ENCODE measurements at places on chromosomes 5 and 9.

DNA sequence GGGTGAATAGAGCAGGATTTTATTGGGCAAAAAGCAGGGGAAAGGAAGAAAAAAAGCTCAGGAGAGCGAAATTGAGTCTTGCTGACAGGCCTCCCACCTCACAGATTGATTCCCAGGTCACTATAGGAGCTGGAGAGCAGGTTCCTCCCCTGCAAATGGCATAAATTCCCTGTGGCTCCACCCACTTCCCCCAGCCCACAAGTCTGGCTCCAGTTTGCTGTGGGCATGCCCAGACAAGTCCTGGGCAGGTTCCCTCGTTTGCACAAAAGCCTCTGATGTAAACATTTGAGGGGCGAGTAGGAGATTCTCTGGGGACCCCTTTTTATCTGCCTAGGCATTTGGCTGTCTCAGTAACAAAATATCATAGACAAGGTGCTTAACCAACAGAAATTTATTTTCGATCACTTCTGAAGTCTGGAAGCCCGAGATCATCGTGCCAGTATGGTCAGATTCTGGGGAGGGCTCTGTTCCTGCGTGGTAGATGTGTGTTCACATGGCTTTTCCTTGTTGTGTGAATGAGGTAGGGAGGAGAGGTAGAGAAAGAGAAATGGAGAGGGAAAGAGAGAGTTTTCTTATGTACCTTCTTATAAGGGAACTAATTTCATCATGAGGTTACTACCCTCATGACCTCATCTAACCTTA, 614.5 kb downstream of the MAT2B start:
- peak; percentile 5 for DNase-seq

DNA sequence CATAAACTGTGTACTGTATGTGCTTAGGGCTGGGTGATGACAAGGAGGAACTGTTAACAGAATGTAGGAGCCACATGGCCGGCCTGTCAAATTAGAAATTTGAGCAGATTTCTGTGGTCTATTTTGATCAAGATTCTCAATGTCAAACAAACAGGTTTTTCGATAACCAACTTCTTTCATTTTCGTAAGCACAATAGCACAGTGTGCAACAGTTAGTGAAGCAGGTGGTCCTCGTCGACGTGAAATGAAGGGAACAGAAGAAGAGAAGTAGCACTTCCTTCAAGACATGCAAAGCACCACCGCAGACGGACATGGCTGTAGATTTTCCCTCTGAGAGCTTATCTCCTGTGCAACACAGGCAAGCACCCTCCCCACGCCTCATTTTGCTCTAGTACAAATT, 252.1 kb downstream of the CRB2 start:
- DNase-seq = no peak

DNA sequence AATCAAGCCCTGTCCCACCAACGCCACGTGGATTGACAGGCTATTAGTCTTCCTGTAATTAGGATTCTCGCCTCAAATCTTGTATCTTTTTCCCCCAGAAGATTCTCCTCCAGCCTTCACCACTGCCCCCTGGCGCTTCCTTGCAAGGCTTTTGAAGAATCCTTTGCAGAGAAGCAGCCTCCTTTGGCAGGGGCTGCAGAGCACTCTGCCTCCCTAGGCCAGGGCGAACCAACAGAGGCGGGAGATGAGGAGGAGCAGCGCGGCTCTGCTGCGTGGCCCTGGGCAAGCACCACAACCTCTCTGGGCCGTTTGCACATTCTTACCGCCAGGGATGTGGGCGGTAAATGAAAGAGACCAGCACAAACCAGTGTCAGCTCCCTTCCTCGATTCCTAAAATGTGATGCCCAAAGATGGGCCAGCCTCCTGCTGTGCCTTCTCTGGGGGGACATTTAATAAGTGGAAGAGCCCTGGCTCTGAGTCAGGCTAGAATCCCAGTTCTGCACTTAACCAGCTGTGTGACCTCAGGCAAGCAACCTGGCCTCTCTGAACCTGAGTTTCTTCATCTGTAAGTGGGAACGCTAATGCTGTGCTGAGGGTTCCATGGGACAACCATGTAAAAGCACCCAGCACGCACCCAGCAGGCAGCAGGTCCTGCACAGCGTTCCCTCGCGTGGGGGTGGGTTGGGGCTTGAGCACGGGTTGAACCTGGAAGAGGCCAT, 128.6 kb downstream of the KCNIP1 start:
- no peak for DNase-seq

GRCh38 chr9:98038958-98039357, 17.6 kb upstream of the NANS start:
- no peak for DNase-seq

DNA sequence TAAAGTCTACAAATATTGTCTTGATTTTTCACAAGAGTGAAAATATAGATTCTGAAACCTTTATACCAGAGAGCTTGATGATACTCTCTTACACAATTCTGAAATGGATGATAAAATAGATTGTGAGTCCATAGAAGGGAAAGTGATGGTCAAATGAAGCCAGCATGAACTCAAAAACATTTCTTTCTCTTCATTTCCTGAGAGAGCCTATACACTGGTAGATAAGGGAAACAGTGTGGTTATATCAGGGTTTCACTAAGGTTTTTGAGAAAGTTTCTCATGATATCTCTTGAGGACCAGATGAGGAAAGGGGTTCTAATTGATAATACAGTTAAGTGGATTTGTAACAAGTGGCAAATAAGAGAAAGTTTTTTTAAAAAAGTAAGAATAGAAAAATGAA, 254.1 kb downstream of the PJA2 start:
- DNase-seq = no peak

- DNase-seq = no peak
Measured at GRCh38 chr9:70462300-70462699, 47.8 kb upstream of the KLF9 start.

DNA sequence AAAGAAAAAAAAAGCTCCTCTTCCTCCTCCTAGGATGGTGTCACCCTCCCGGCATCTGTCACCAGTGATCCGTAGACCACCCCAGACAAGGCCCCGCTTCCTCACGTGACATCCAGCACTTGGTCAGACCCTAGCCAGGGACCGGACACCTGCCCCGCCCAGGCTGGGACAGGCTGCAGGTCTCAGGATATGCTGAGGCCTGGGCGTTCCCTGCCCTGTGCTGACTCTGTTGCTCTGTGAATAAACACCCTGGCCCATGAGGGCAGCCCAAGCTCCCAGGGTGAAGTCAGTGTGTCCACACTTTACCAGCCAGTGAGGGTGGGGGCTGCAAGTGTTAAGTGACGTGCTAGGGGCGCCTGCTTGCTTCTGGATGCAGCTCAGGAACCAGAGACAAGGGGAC, 5.6 kb downstream of the EDF1 start:
- DNase-seq = no peak

GRCh38 chr5:34491251-34491620, 164.9 kb upstream of the RAI14 start:
- DNase-seq = no peak

- DNase-seq = no peak
Measured at GRCh38 chr5:171954721-171955120, 51.7 kb downstream of the FBXW11 start.

- DNase-seq = no peak
Measured at GRCh38 chr9:68951879-68952659, 61.8 kb downstream of the PRKACG start.

DNA sequence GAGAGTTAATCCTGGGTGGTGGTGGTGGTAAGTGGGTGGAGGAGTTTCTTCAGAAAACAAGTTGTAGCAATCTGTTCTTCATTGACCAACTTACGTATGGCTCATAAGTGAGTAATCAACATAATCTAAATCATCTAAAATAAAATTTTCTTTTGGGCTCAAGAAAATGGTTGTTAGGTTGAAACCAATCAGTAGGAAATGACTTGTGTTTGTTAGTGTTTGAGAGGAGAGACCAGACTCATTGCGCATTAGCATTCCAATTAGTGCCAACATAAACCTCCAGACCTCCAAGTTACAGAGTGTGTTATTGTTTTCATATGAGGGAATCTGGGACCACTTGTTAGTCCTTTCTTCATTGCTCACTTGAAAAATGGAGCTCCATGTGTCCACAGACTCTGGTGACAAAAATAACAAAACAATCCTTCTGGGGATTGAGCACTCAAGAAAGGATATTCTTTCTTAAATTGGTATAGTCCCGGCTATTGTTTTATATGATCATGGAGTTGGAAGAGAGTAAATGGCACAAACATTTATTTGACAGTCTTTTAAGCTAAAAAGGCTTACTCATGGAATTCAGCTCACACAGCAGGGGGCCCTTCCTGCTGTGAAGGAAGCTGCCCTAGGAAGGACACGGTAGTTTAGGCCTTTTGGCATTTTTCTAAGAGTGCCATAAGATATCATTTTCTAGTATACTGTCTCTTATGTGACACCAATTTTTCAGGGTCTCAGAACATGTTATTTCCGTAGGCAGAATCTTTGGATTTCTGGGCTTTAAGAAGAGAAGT, 441.1 kb downstream of the EBF1 start:
- DNase-seq = no peak

DNA sequence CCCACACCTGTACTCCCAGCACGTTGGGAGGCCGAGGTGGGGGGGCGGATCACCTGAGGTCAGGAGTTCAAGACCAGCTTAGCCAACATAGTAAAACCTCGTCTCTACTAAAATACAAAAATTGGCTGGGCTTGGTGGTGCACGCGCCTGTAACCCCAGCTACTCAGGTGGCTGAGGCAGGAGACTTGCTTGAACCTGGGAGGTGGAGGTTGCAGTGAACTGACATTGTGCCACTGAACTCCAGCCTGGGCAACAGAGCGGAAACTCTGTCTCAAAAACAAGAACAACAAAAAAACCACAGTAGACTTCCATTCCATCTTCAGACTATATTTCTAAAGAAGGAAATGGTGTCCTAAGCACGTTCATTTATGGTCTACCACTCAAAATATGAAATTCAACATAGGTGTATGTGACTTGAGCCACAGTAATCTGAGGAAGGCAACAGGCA, 14.2 kb upstream of the SERINC5 start:
- DNase-seq = no peak

DNA sequence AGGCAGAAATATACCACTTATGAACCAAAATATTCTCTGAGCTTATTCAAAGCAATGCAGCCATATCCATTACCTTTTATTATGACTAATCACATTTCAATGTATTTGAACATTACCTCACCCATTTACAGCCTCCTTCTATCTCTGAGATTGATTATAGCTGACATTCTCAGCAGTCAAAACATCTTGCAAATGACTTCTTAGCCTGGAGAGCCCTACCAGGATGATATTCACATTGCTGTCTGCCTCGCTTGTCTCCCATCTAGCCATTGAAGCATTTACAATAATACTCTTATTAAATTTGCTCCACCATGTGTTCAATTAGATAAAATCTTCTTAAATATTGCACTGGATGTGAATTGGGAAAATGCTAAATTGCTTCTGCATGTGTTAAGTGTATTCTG, 1879.9 kb upstream of the ACO1 start:
- no peak for DNase-seq

GRCh38 chr5:180179442-180180420, 29.3 kb downstream of the RASGEF1C start:
- no peak for DNase-seq

GRCh38 chr9:117182046-117182445, 232.8 kb downstream of the ASTN2 start:
- no peak for DNase-seq

GRCh38 chr5:74570250-74570649, 70.3 kb downstream of the ENC1 start:
- no peak for DNase-seq

DNA sequence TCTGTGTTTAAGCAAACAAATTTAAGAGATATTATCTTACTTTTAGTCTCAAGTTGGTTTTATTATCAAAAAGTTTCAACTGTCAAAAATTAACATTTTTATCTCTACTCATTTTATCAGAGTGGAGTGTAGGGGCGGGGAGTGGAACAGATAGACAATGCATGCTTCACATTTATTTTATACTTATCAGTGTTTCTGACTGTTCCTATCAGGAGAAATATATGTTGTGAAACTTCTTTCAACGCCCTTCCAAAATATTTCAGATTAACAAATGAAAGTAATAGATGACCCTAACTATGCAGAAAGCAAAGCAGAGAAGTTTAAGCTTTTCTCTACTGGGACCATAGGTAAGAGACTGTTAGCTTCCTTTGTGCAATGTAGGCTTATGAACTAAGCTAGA, 44.9 kb upstream of the MAST4 start:
- DNase-seq = no peak

DNA sequence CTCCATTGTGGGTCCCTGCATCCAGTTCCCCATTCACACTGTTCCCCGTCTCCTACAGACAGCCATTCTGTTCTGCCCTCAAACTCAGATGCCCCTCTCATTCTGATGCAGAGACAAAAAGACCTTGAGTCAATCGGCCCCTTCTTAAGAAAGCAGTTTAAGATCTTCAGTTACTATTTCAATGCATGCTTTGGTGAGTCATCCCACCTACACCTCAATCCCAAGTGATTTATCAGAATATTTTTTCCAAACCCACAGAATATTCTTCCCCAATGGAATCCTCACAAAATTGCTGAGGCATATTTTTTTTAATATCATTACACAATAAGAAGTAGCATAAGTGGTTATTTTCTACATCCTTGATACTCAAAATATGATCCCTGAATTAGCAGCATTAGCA, 92.4 kb upstream of the SLC1A1 start:
- DNase-seq = no peak

GRCh38 chr5:102747386-102748166, 7.5 kb upstream of the PAM start:
- no peak for DNase-seq

DNA sequence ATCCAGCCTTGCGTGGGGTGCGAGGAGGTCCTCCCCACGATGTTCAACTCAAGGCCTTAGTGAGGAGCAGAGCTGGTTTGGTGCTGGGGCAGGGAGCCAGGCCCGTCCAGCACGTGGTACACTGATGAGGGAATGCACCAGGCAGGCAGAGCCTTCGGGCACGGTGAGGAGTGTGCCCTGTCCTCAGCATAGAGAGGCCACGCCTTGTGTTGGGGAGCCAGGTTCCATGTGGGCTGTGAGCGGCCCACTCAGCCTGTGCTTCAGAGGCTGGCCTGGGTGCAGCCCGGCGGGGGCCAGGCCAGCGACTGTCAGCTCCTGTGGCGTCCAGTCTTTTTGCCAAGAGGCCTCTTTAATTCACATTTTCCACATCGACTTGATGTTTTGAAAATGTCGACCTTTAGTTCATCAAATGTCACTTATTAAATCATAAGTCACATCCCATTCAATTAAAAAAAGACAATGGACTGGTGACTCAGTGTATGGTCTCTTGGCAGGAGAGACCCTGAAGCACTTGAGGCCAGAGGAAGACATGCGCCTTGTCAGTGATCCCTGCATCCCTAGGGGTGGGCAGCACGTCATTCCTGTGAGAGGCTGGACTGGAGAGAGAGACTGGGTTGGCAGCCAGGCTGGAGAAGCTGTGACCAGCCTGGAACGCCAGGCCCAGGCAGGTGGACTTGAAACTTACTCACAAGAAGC, 21.7 kb downstream of the ERGIC1 start:
- DNase-seq = no peak

- no peak for DNase-seq
Measured at GRCh38 chr5:128757196-128757959, 207.9 kb upstream of the SLC27A6 start.

- DNase-seq = no peak
Measured at GRCh38 chr9:78507037-78507436, 210.1 kb downstream of the PSAT1 start.

DNA sequence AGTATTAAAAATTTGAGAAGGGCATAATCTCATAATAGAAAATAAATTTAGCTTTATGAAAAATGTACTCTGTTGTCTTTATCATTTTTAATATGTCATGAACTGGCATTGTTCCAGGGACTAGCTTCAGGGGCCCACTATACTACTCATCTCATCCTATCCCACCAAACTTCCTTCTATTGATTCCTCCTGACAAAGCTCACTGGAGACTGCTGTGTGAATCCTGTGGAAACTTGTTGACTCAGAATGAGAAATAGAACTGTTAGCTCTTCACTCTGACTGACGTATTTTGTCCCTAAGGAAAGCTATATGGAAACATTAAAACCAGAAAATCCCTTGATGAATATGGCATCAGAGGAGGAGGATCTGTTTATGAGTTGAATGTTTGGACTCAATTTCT, 29.8 kb upstream of the BNIP1 start:
- no peak for DNase-seq

All from activated naive CD4-positive, alpha-beta T cell treated with anti-CD3 and anti-CD28 coated beads for 36 hours (primary cell).